ENCODE measurements at places on chromosomes 7 and 10.

DNA sequence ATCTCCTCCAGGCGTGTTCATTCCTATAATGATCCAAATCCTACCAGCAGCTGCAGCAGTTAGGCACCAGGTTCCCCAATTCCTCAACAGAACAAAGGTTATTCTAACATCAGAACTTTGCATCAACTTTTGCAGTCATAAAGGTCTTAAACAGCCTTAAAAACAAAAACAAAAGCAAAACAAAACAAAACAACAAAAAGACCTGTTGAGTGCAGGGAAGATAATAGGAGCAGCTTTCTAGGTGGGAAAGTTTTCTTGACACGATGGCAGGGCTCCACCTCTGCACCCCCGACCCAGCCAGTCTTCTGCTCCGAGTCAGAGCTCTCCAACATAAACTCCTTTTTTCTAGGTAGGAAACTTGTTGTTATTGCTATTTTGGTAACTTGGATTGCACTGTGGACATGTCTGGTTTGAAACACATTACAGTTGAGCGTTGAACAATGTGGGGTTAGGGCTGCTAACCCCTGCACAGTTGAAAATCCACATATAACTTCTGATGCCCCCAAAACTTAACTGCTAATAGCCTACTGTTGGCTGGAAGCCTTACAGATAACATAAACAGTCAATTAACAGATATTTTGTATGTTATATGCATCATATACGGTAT, 77.6 kb downstream of the MTPN start:
- DNase-seq: no peak

GRCh38 chr7:30831227-30831626, 60.0 kb downstream of the MINDY4 start:
- no peak for DNase-seq

- DNase-seq: no peak
Observed at GRCh38 chr10:96577069-96577468, 9.7 kb downstream of the TM9SF3 start.

GRCh38 chr7:154794147-154794780, 208.7 kb downstream of the PAXIP1 start:
- no peak for DNase-seq

GRCh38 chr10:94232711-94233383, 129.9 kb downstream of the NOC3L start:
- DNase-seq: no peak

DNA sequence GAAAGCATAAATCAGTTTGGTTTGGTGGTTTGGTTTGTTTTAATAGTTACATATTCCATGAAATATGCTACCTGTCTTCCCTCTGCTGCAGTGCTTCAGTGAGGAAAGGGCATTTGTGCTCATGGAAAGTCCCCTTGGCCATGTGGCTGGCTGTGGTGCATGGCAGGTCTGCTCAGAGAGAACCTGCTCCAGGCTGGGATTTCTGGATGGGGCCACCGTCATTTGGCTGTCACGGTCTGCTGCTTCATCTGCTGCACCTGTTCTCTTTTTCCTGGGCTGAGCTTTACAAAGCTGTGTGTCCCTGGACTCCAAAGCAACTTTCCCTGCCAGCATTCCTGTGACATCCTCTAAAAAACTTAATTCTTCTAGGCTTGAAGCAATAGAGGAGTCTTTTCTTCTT, 8.9 kb downstream of the CDK14 start:
- no peak for DNase-seq

DNA sequence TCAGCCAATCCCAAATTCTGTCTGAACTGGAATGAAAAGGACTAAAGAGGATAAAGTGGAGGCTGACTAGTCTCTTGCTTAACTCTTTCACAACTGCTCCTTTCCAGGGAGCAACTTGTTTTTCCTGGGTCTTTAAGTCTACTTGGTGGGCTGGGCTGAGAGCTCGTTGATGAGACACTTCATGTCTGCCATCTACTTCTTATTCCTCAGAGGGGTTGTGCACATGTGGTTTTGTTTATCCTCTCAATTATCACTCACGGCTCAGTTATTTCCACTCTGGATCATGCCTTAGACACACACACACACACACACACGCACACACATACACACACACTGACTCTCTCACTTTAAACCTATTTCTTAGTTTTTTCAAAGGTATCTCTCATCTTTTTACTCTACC, 298.6 kb upstream of the MTPN start:
- no peak for DNase-seq

- no peak for DNase-seq
Observed at GRCh38 chr10:71801361-71801760, 28.0 kb upstream of the VSIR start.

DNA sequence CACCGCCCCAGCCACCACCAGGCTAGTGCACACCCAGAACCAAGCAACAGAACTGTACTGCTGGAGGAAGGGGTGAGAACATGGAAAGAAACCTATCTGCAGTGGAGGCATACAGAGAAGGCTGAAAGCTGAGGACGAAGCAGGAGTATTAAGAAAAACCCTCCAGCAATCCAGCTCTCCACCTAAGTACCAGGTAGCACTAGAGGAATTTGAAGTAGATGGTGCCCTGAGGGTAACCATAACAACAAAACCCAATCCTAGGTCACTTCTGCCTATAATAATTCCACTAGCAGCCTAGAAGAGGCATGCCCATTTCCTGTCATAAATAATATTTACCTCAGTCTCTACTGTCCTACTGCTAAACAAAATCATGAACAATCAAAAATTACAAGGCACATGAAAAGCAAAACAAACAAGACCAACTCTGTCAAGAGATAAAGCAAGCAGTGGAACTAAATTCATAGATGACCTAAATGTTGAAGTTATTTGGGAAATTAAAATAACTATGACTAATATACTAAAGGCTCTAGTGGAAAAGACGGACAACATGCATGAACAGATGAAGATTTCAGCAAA, 51.1 kb downstream of the HYCC1 start:
- DNase-seq: no peak

GRCh38 chr7:65731562-65732035, 141.3 kb upstream of the VKORC1L1 start:
- DNase-seq: no peak

- DNase-seq: no peak
Observed at GRCh38 chr7:121163699-121164098, 165.1 kb upstream of the WNT16 start.

GRCh38 chr7:41656366-41656765, 46.5 kb downstream of the INHBA start:
- no peak for DNase-seq

DNA sequence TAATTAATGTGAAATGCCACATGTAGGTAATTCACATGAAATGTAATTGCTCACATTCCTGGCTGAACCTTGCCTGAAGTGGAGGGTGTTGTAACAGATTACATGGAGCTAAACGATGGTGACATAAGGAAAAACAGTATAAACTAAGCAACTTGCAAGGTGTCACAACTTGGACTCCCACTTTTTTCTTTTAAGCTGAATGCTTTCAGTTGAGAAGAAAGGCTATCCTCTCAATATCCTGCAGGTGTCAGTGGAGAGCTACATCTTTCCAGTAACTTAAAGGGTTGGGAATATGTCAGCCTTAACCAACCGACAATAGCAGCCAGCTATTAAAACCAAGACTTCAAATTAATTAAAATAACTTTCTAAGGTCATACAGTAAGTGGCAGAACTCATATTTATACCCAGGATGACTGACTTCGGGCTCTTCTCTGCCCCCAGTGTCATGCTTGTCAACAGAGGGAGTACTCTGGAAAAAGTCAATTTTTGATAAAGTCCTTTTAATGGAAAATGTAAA, 33.7 kb downstream of the NRBF2 start:
- no peak for DNase-seq

- no peak for DNase-seq
Observed at GRCh38 chr7:127946847-127947246, 84.4 kb downstream of the LRRC4 start.

DNA sequence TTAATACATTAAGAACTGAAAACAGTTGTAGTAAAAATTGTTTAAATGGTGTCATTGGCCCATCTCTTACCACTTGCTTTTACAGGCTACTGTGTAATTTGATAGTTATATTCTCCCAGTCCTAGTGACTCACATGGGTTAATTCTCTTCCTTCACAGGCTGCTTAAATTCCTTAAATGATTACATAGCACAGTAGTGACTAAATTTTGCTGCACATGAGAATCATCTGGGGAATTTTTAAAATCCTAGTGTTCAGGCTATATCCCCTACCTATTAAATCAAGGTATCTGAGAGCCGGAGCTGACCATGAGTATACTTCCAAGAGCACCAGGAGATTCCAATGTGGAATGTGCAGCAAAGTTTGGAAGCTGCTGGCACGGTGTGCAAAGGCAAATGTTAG, 45.3 kb upstream of the ZNF800 start:
- DNase-seq: no peak

DNA sequence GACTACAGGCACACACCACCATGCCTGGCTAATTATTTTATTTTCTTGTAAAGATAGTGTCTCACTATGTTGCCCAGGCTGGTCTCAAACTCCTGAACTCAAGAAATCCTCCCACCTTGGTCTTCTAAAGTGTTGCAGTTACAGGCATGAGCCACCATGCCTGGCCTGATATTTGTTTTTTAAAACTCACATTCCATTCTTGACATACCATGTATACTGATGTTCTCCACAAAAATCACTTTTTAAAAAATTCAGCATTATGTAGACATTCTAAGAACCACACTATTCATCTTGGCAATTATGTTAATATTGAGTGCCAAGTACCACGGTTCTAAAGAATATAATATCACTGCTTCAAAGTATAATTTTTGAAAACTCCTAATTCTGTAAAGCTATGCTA, 43.5 kb downstream of the IDE start:
- no peak for DNase-seq

GRCh38 chr10:53256623-53257022, 484.0 kb upstream of the MBL2 start:
- DNase-seq: no peak

DNA sequence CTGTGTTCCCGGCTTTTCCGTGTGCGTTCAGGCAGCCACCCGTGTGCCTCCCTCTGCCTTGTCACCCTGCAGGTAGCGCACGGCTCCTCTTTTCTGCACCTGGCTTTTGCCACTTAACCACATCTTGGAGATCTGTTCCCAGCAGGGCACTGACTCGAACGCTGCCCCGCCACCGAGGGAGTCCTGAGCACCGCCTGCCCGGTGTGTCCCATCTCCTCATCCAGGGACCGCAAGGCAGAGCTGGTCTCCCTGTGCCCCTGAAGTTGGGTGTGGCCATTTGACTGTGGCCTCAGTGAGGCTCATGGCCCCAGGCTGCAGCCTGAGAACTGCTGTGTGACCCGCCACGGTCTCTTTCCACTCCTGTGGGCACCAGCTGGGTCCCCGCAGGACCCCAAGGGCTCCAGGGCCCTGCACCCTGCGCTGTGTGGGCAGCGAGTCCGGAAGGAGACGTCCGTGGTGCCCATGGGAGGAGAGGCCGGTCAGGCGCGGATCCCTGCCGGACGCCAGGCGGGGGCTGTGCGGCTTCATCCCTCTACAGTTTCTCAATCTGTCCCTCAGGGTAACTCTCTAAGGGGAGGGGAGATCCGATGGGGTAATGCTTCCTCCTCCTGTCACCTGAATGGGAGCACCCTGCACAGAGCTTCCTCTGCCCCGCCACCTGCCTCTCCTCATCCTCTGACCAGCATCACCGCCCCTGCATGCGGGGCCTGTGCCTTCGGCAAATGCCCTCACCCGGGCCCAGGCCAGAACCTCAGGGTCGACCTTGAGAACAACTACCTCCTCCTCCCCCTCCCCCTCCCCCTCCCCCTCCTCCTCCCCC, 1.8 kb upstream of the INTS1 start:
- no peak for DNase-seq

GRCh38 chr10:14926722-14927416, 27.0 kb downstream of the DCLRE1C start:
- DNase-seq: no peak

DNA sequence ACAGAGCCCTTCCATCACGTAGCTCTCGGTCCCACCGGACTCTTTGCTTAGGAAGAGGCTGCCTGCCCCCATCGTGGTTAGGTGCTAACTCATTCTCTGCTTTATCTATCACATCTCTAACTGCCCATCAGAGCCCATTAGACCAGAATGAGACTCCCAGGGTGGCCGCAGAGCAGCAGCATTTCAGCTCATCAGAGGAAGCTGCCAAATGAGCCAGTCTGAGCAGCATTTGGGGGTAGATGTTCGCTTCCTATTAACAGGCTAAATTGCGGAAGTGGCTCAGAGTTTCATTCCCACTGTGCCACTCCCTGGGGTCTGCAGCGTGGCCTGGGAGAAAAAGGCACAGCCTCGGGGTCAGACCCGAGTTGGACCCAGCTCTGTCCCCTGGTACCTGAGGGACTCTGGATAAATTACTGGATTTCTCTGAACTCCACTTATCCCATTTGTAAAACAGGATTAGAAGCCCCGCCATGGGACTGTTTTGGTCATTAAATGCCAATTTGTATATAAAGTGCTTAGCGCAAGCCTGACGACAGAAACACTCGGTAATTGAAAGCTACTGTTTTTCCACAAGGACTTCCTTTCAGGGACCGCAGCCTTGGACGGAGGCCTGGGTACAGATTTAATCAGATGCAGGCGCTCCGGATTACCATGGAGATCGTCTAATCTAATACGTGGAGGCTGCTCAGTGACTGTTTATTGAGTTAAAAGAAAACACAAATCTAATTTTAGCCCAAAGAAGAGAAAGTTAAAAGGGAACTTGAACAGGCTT, 73.8 kb upstream of the PRLHR start:
- no peak for DNase-seq

GRCh38 chr7:33776788-33777187, 128.6 kb upstream of the BMPER start:
- DNase-seq: no peak

GRCh38 chr10:22016046-22016705, 12.6 kb upstream of the DNAJC1 start:
- DNase-seq: no peak

DNA sequence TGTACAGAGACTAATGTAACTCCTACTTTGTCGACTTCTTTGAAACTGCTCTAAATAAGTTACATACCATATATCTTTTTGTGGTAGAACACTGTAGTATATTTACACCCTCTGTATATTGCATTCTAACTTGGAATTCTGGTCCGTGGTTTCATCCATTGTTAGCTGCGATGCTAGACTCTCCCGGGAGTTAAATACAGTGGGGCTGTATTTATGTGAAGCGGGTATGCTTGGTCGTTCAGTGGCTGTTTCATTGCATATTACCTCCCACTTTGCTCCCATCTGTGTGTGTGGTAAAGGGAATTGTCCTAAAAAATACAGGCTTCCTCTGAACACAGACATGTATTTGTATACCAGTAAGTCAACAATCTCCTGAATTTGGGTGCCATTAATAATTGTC, 231.1 kb downstream of the SLC25A13 start:
- no peak for DNase-seq

DNA sequence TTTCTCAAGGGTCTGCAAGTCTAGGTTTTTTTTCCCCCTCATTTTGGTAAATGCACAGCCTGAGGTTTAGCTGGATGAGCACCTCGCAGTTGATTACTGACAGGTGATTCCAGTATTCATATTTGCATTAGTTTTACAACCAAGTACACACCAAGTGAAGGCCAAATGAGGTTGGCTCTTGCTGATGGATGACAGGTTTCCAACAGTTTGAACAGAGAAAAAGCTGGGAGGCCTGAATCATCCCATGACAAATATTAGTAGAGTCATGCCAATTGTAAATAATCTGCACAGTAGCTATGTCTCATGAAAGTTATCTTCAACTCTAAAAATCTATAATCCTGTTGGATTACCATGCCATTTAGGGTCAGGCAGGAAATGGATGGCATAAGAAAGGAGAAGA, 399.8 kb downstream of the HTR7 start:
- no peak for DNase-seq

- no peak for DNase-seq
Observed at GRCh38 chr7:158816271-158816670, 13.0 kb downstream of the ESYT2 start.

All from activated CD8-positive, alpha-beta memory T cell treated with anti-CD3 and anti-CD28 coated beads, Interleukin-2, amount 50 U/mL, for 4 hours (primary cell).